ENCODE measurements at places on chromosomes 11 and 22.

GRCh38 chr11:117678658-117679406 lies 118.2 kb downstream of the DSCAML1 start:
- DNase-seq, result no peak

GRCh38 chr22:39289533-39289932 lies 29.9 kb downstream of the RPL3 start:
- no peak for DNase-seq

- no peak for DNase-seq
Observed at GRCh38 chr11:103257360-103257759, 148.1 kb downstream of the DYNC2H1 start.

DNA sequence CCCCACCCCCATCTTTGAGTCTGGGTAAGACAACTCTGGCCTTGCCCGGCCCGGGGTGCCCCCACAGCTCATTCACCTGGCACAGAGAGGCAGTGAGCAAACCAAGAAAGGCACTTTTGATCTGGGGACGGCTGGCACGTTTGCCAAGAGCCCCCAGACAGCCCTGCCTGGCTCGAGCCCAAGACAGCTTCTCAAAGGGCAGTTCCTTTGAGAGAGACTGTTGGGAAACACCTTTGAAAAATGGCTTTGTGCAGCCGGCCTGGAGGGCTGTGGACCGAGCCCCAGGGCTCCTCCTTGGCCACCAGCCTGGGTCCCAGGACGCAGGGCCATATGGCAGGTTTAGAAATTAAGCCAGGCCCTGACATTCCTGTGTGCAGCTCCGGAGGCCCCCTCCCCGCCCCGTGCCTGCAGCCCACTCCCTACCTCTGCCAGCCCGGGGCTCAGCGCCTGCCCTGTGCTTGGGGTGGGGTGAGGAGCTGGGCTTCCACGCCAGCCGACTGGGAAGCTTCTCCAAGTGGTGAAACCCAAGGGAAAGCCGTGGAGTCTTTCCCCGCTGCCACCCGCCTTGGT lies 50.2 kb upstream of the SMIM38 start:
- no peak for DNase-seq

DNA sequence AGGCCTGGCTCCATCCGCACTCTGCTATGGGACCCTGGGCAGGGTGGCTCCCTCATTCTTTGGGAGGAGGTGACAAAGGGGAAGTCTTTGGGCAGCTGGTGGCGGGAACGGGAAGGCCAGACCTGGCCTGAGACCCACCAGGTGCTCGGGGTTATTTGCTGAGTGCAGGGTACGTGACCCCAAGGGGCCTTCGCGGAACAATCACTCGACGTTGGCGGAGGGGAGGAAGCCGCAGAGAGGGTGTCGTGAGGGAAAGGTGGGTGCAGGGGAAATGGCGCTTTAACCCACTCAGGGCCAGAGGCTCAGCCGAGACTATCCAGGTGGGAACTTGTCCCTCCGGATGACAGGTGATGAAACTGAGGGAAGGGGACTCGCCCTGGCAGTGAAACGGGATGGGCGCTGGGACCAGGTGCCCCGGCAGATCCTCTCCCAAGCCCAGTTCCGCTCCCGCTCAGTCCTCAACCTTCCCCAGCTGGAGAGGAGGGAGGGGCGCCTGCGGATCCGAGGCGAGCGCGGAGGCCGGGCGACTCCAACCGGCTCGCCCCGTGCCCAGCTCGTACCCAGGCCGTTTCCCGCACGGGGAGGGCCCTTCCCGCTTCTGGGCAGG lies 911 bp downstream of the A4GALT start:
- DNase-seq, result no peak

DNA sequence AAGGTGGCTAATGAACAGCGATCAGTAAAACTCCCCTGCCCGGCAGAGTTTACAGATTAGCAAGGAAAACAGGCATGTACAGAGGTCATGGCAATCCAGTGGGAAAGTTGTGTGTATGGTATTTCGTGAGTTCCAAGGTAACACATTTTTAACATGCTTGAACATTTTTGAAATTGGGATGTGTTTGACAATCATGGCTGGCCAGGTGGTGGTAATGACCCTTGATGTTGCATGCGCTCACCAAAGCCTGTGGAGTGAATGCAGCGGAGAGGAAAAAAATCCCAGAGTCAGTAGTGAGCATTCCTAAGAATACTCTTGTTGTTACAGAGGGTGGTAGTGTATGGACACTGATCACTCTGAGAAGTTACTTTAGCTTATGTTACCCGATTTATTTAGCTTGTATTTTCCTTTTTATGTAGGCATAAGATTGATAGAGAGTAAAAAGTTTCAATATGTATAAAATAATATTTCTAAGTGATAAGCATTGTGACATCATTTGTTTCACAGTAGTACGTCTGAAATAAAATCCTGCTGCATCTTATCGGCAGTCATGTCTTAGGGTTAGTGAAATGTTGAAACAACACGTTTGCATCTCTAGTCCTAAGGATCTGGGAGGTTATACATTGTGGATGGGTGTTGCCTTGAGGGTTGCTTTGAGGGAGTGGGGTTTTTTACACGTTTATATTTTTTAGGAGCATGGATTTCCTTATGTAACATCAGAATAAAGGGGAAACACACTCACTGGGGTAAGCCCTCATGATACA lies 8.7 kb downstream of the TEAD1 start:
- DNase-seq, result no peak

- no peak for DNase-seq
Observed at GRCh38 chr11:46237248-46238077, 40.0 kb upstream of the CREB3L1 start.

GRCh38 chr22:22928666-22929380 lies 41.2 kb downstream of the IGLL5 start:
- no peak for DNase-seq

- no peak for DNase-seq
Observed at GRCh38 chr22:20509344-20510047, 2.1 kb downstream of the MED15 start.

GRCh38 chr22:49785046-49785521 lies 42.6 kb downstream of the BRD1 start:
- no peak for DNase-seq

DNA sequence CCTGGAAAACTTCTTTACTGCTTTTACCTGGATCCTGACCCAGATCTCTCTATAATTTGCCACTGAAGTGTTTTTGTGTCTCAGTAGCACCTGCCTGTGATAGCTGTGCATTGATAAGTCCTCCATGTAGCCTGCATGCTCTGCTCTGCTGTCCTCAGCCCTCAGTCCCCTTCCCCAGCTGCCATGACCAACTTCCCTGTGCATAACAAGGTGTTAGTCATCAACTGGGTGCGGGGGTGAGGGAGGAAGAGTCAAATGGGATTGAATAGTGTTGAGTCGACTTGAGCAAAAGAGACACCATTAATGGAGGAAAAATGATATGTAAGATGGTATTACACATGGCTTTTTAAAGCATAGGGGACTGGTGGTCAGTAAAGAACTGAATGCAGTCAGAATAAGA lies 92.2 kb upstream of the PLET1 start:
- no peak for DNase-seq

- no peak for DNase-seq
Observed at GRCh38 chr22:46763051-46763705, 728 bp downstream of the TBC1D22A start.

DNA sequence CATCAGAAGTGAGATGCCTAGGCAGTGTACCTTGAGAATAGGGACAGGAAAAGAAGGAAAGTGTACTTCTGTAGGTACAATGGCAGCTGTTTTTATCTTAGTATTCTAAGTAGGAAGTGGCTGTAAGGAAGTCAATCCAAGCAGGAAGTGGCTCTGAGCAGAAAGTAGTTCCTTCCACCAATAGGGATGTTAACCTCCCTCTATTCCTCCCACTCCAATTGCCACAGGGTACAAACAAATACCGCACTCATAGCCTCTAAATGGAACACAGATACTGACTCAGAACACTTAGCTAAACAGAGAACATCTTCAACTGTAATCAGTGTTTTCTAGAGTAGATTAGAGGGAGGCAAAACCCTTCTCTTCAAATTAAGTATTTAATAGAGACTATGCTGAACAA lies 10.6 kb downstream of the LRRC55 start:
- DNase-seq, result no peak

GRCh38 chr11:130394615-130395014 lies 33.8 kb downstream of the ADAMTS8 start:
- no peak for DNase-seq

DNA sequence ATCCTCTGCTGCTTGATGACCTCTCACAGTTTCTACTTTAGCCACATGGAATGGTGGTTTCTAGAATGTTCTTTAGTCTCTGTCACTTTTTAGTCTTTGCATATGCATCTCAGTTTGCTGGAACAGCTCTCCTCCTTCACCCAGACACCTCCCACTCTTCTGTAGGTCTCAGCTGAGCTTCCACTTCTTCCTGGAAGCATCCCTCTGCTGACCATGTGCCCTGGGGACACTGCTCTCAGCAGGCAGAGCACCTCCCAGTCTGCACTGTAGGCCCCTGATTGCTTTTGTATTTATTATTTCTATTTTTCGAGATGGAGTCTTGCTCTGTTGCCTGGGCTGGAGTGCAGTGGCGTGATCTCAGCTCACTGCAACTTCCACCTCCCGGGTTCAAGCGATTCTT lies 84.0 kb downstream of the GRIK4 start:
- no peak for DNase-seq
